ENCODE measurements at places on chromosomes 5 and 9. TPM values are rescaled to one million over a fixed set of nuclear protein-coding genes. Genes with fewer than 3 reads are reported as not detected.

- H3K36me3 ChIP-seq, result peaks cover 5% of the 10 kb centered on the region
- no peak for DNase-seq
- no peak overlapping the region for H3K27ac ChIP-seq
- H3K4me1 ChIP-seq, result no peaks in the 10 kb centered on the region
- H3K27me3 ChIP-seq, result peaks cover 11% of the 10 kb centered on the region
These were observed 12.1 kb upstream of the P4HA2 start for GRCh38 chr5:132239776-132240175.

- H3K27ac ChIP-seq, result no peak overlapping the region
- H3K4me3 ChIP-seq, result no peak overlapping the region
- DNase-seq, result no peak
- no peaks in the 10 kb centered on the region for H3K36me3 ChIP-seq
- H3K4me1 ChIP-seq, result no peaks in the 10 kb centered on the region
These were observed 9.4 kb upstream of the EFNA5 start for GRCh38 chr5:107680099-107680498.

DNA sequence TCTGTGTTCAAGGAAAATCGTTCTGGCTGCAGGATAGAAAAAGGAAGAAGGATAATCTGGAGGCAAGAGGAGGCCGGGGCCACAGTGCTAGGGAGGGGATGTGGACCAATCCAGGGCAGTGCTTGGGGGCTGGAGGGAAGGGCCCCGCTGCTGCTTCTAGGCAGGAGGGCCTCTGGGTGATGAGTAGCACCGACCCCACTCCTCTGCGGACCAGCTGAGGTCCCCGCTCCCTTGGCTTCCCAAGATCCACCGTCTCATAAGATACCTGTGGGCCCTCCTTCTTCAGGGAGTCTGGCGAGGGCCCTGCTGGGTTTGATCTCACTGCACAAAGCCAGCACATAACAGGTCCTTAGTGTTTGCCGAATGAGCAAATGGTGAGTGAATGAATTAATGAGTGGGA is 93.5 kb upstream of the MVB12B start:
- no peak overlapping the region for H3K27ac ChIP-seq
- no peaks in the 10 kb centered on the region for H3K4me1 ChIP-seq
- no peak for DNase-seq
- H3K36me3 ChIP-seq, result no peaks in the 10 kb centered on the region

ARSK gene
- total RNA-seq, result 4.6 TPM

SUSD3 gene
- 57.9 TPM for total RNA-seq

DBH gene
- total RNA-seq, result not detected

- H3K4me1 ChIP-seq, result peaks cover 2% of the 10 kb centered on the region
- no peak overlapping the region for H3K4me3 ChIP-seq
- no peaks in the 10 kb centered on the region for H3K36me3 ChIP-seq
- no peak overlapping the region for H3K27ac ChIP-seq
These were observed 31.7 kb downstream of the SLC35A4 start for GRCh38 chr5:140596321-140596741.

GRCh38 chr5:11139217-11139865 is 378.3 kb upstream of the DAP start:
- H3K4me3 ChIP-seq, result no peak overlapping the region
- H3K36me3 ChIP-seq, result no peaks in the 10 kb centered on the region
- DNase-seq, result no peak
- no peak overlapping the region for H3K27ac ChIP-seq
- peaks cover 8% of the 10 kb centered on the region for H3K4me1 ChIP-seq

- no peaks in the 10 kb centered on the region for H3K36me3 ChIP-seq
- no peak overlapping the region for H3K27ac ChIP-seq
- no peaks in the 10 kb centered on the region for H3K27me3 ChIP-seq
- H3K4me3 ChIP-seq, result no peak overlapping the region
These were observed 246.0 kb downstream of the GADD45G start for GRCh38 chr9:89850631-89851325.

GRCh38 chr9:114906922-114907571 is 23.3 kb downstream of the TNFSF8 start:
- H3K36me3 ChIP-seq, result peaks cover 72% of the 10 kb centered on the region
- H3K27me3 ChIP-seq, result no peaks in the 10 kb centered on the region
- no peak overlapping the region for H3K4me3 ChIP-seq
- DNase-seq, result peak; percentile 49
- H3K4me1 ChIP-seq, result peaks cover 58% of the 10 kb centered on the region
- H3K27ac ChIP-seq, result peak overlapping the region; percentile 86

DNA sequence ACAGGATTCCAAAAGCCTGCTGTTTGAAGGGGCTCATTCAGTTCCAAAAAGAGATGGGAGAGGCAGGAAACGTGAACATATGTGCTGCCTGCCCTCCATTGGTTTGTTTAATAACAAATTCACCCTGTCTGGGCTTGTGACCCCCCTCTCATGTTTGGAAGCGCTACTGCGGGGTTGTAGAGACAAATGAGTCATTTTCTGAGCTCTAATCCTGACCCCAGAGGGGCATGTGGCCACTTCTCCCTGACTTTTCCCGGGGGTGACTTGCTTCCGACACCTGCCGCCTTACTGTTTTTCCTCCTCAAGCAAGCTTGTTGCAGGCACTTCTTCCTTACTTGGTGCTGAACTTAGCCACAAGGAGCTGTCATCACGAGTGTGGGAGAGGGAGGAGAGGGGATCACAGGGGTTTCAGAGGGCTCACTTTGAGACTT is 75.9 kb downstream of the LMNB1 start:
- H3K4me1 ChIP-seq, result peaks cover 44% of the 10 kb centered on the region
- H3K4me3 ChIP-seq, result peak overlapping the region; percentile 67
- no peak for DNase-seq
- peak overlapping the region; percentile 67 for H3K27ac ChIP-seq

DNA sequence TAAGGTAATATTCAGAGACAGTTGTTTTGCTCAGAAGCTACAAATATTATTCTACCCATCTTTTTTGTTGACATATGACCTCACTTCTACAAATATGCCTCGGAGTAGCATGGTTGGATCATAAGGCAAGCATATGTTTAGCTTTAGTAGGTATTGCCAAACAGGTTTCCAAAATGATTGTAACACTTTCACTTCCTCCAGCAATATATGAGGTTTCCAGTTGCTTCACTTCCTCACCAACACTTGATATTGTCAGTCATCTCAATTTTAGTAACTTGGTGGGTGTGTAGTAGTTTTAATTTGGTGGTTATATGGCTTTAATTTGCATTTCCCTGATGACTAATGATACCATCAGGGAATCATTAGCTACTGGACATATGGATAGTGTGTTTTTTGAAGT is 46.7 kb downstream of the TNFSF8 start:
- H3K27ac ChIP-seq, result no peak overlapping the region
- DNase-seq, result no peak
- H3K27me3 ChIP-seq, result no peaks in the 10 kb centered on the region
- H3K4me1 ChIP-seq, result peaks cover 13% of the 10 kb centered on the region
- peaks cover 10% of the 10 kb centered on the region for H3K36me3 ChIP-seq
- H3K4me3 ChIP-seq, result no peak overlapping the region

DNA sequence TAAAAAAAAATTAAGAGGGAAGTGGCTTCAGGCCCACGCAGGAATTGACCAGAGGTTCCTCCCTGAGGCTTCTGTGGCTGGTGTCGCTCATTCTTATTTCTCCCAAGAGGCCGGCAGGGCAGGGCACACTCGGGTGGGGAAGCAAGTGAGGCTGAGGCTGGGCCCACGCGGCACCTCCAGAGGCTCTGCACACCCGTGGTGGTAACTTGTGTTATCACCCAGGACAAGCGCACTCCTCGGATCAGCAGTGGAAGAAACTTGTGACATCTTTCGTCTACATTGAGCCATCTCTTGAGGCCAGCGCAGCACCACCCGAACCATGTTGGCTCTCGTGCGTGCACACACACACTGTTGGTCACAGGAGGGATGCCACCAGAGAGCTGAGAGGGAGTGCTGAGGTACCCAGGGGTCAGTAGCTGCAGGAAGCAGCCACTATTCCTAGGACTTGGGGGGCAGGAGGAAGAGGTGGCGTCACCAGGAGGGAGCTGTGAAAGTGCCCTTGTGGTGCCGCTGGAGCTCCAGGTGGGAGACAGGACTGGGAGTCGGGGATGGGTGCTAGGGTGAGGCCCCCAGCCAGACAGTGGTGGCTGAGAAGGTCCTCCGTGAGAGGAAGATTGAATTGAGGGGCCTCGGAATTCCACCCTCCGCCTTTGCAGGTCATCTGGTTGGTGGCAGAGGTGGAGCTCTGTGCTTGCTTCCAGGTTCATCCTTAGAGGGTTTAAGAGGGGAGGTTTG is 6.4 kb downstream of the NDUFS6 start:
- H3K4me1 ChIP-seq, result peaks cover 31% of the 10 kb centered on the region
- no peaks in the 10 kb centered on the region for H3K27me3 ChIP-seq
- H3K4me3 ChIP-seq, result no peak overlapping the region
- H3K36me3 ChIP-seq, result peaks cover 63% of the 10 kb centered on the region
- H3K27ac ChIP-seq, result peak overlapping the region; percentile 31

- peak within 1 kb of the TSS; percentile 60 for H3K27ac ChIP-seq
- DNase-seq, result no peak
- no peaks in the 10 kb centered on the region for H3K27me3 ChIP-seq
- peaks cover 79% of the 10 kb centered on the region for H3K4me1 ChIP-seq
- H3K36me3 ChIP-seq, result no peaks in the 10 kb centered on the region
These were observed at the start of gene FYB1 for GRCh38 chr5:39219437-39219836. FYB1 (minus strand) TSS chr5:39219563; CDS start chr5:39202960, 16,603 bp downstream.

GRCh38 chr9:27572918-27573633 is at the start of gene C9orf72:
C9orf72 (minus strand) TSS chr9:27573481; CDS start chr9:27567120, 6,361 bp downstream.
- H3K36me3 ChIP-seq, result peaks cover 4% of the 10 kb centered on the region
- peak; percentile 92 for DNase-seq
- peak within 1 kb of the TSS; percentile 100 for H3K27ac ChIP-seq
- no peaks in the 10 kb centered on the region for H3K27me3 ChIP-seq

- no peaks in the 10 kb centered on the region for H3K4me1 ChIP-seq
- H3K36me3 ChIP-seq, result no peaks in the 10 kb centered on the region
- H3K27ac ChIP-seq, result no peak overlapping the region
- DNase-seq, result no peak
These were observed 25.1 kb upstream of the TBC1D2 start for GRCh38 chr9:98280574-98280973.

DNA sequence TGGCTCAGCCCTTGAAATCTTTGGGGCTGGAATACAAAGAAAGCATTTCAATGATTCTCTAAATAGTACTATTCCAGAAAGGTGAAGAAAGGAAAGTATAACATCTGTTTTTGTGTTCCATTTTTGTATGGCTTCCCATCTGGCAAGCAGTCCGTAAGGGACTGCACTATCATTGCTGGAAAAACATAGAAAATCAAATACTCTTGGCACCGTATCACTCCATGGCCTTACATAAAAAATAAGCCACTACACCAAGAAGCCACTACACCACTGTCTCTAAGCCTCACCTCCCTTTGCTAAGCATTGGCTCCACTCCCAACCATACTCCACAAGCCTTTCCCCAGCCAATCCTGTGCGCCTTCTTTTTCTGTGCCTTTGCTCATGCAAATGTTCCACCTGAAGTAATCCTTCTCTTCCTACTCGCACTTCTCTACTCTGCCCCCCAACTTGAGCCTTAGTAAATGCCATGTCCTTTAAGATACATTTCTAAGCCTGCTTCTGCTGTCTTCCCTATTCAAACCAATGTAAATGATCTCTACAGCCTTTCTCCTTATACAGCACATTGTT is 454.6 kb upstream of the TUSC1 start:
- no peaks in the 10 kb centered on the region for H3K27me3 ChIP-seq
- H3K4me1 ChIP-seq, result no peaks in the 10 kb centered on the region
- H3K27ac ChIP-seq, result no peak overlapping the region
- no peaks in the 10 kb centered on the region for H3K36me3 ChIP-seq
- DNase-seq, result no peak

NTNG2 gene
- 1.8 TPM for total RNA-seq

RAB3C gene
- total RNA-seq, result not detected

DNA sequence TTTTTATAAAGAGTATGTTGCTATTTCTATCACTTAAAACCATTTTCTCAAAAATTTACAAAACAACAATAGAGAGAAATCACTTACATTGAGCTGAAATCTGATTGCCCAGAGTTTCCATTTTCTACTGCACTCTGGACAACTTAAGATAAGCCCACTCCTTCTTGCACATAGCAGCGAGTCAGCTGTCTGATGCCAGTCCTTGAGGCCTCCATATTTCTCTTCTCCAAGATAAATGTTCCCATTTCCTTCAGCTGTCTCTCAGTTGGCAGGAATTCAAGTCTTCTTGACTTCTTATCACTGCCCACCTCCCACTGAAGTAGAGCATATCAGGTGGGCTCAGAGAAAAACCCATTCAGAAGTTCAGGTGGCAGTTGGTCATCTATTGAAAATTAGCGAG is 78.5 kb upstream of the PIP5K1B start:
- H3K4me3 ChIP-seq, result no peak overlapping the region
- no peaks in the 10 kb centered on the region for H3K36me3 ChIP-seq
- no peaks in the 10 kb centered on the region for H3K4me1 ChIP-seq
- DNase-seq, result no peak
- H3K27ac ChIP-seq, result no peak overlapping the region

GRCh38 chr9:129026442-129027223 is 1.5 kb downstream of the SH3GLB2 start:
- no peaks in the 10 kb centered on the region for H3K27me3 ChIP-seq
- H3K27ac ChIP-seq, result peak overlapping the region; percentile 52
- no peak for DNase-seq
- peaks cover 26% of the 10 kb centered on the region for H3K4me1 ChIP-seq
- H3K4me3 ChIP-seq, result peak overlapping the region; percentile 81

- no peak for DNase-seq
- no peaks in the 10 kb centered on the region for H3K4me1 ChIP-seq
- H3K36me3 ChIP-seq, result no peaks in the 10 kb centered on the region
- no peak overlapping the region for H3K27ac ChIP-seq
- no peaks in the 10 kb centered on the region for H3K27me3 ChIP-seq
These were observed 533.0 kb downstream of the TLE1 start for GRCh38 chr9:81156381-81156780.

- H3K4me3 ChIP-seq, result no peak overlapping the region
- H3K27me3 ChIP-seq, result no peaks in the 10 kb centered on the region
- no peaks in the 10 kb centered on the region for H3K36me3 ChIP-seq
- DNase-seq, result no peak
These were observed 26.6 kb downstream of the RUSC2 start for GRCh38 chr9:35516479-35516878.

GRCh38 chr9:114156657-114157421 is 1.5 kb downstream of the COL27A1 start:
- peak overlapping the region; percentile 80 for H3K27ac ChIP-seq
- peak; percentile 65 for DNase-seq
- peak overlapping the region; percentile 83 for H3K4me3 ChIP-seq
- H3K36me3 ChIP-seq, result no peaks in the 10 kb centered on the region

Data from activated CD4-positive, alpha-beta T cell treated with anti-CD3 and anti-CD28 coated beads for 36 hours (primary cell).